ENCODE measurements at places on chromosomes 2 and 18. TPM values are rescaled to one million over a fixed set of nuclear protein-coding genes. Genes with fewer than 3 reads are reported as not detected.

Gene ANKRD39
- 6.5 TPM for total RNA-seq

Gene SLC5A7
- not detected for total RNA-seq

Gene ACMSD
- not detected for total RNA-seq

Gene ANKRD30B
- total RNA-seq: 0.50 TPM

Gene KYNU
- total RNA-seq: 1.2 TPM

Gene CD302
- total RNA-seq: 9.8 TPM

Gene C2orf81
- total RNA-seq: 1.5 TPM

Gene NETO1
- total RNA-seq: 0.17 TPM

Gene NDC80
- total RNA-seq: 1.7 TPM

Gene TMEM247
- not detected for total RNA-seq

Gene SEMA4C
- total RNA-seq: 27.5 TPM

Gene PPP1R1C
- total RNA-seq: 2.2 TPM

Gene DIPK1C
- not detected for total RNA-seq

Gene RAB17
- total RNA-seq: 0.83 TPM

Gene CROCC2
- 1.0 TPM for total RNA-seq

Gene EFEMP1
- total RNA-seq: 627 TPM

Gene ICA1L
- total RNA-seq: 7.1 TPM

Gene AGXT
- total RNA-seq: not detected

Gene NT5DC4
- not detected for total RNA-seq

Gene RUFY4
- not detected for total RNA-seq

Gene FABP1
- total RNA-seq: not detected

Gene CSRNP3
- total RNA-seq: 3.0 TPM

Gene SP5
- not detected for total RNA-seq

Gene VWA3B
- total RNA-seq: not detected

Gene FOSL2
- 45.2 TPM for total RNA-seq

Gene SNED1
- total RNA-seq: 52.9 TPM

Gene GALR1
- not detected for total RNA-seq

Gene LIMS3
- total RNA-seq: 2.3 TPM

Gene COL4A4
- 0.50 TPM for total RNA-seq

Gene CDH7
- not detected for total RNA-seq

Gene RIT2
- not detected for total RNA-seq

Gene LIPG
- total RNA-seq: 0.83 TPM

Gene UBR3
- total RNA-seq: 32.3 TPM

All from smooth muscle cell of trachea (primary cell).